SJCRH30 (cell line): ENCODE measurements at places on chromosomes 6 and 20.

GRCh38 chr6:33029328-33030184, 20.2 kb upstream of the HLA-DOA start:
- DNase-seq = no peak

DNA sequence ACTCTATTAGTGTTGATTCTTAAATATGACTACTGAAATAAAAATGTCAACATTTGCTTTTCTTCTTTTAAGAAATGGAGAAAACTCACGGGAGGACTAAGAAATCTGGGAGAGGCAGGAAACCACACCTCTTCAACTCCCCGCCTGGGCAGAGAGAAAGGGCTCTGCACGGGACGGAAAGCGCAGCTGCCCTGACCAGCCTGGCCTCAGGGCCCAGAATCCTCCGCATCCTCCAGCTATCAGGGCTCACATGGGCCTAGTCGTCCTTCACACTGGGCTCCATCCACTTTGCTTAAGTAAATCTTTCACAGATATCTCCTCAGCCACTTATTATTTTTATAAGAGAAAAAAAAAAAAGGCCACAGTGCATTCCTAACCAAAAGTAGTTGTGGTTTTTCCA, 215.1 kb downstream of the TBXT start:
- no peak for DNase-seq

DNA sequence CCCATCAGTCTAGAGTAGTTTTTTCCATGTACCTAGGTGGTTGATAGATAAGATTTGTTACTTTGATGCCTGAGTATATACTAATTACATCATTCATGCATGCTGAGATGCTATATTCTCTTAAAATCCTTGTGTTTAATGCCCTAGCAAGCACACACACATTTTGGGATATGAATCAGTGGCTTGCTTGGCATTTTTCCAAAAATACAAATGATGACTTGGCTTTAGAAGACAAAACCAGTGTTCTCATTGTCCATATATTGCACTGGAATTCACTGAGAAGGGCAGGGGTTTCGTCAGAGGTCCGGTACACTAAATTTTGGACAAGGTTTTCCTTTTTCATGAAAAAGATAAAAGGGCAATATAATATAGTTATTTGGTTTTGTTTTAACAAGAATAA, 24.9 kb downstream of the GTPBP2 start:
- DNase-seq = no peak

DNA sequence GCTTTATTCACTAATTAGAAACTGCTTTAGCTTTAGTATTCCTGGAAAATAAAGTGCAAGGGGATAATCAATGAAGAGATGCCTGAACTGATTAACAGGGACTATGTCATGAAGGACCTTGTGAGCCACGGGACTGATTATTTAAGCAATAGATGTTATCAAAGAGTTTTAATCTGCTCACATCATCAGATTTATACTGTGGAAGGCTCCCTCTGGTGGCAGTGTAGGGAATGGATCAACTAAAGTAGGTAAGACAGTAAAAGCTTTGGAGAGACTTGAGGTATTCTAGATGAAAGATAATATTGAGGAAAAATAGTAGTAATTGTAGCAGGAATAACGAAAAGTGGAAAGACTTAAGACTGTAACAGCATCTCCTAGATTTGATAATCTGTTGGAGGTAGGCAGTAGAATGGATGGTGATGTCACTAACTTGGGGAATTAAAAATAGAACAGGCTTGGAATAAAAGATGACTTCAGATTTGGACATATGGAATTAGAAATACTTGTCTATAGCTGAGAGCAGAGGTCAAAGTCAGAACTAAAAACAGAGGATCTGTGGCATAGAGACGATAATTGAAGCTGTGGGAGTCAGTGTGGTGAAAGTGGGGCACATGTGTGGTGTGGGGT, 80.3 kb upstream of the HTR1E start:
- peak; percentile 16 for DNase-seq

DNA sequence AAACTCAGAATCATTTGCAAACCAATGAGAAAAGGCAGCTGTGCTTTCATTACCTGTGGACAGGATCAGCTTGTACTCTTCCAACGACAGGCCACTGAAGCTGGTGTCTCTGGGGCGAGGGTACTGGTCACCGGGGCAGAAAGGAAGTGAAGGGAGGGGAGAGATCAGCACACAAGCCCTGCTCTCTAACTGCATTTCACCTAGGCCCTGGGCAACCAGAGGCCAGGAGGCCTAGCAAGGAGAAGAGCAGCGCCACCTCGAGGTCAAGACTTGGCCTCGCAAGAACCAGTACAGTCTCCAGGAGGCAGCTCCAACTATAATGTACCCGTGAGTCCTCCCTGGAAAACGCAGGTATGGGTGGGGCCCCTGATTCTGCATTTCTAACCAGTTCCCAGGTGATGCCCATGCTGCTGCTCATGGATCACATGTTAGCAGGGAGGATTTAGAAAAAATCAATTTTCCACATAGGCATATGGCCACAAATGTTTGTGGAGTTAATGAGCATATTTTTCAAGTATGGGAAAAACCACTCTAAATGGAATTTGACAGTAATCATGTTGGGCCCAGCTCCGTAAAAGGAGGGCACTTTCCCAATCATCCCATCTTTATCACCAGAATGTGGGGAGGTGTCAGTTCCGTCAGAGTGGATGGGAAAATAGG, 11.0 kb downstream of the UQCC2 start:
- DNase-seq = peak; percentile 70

- no peak for DNase-seq
Observed at GRCh38 chr20:58647796-58648501, 3.1 kb upstream of the STX16 start.
